Amniotic stem cell (primary cell): ENCODE measurements at places on chromosomes 16 and 17.

DNA sequence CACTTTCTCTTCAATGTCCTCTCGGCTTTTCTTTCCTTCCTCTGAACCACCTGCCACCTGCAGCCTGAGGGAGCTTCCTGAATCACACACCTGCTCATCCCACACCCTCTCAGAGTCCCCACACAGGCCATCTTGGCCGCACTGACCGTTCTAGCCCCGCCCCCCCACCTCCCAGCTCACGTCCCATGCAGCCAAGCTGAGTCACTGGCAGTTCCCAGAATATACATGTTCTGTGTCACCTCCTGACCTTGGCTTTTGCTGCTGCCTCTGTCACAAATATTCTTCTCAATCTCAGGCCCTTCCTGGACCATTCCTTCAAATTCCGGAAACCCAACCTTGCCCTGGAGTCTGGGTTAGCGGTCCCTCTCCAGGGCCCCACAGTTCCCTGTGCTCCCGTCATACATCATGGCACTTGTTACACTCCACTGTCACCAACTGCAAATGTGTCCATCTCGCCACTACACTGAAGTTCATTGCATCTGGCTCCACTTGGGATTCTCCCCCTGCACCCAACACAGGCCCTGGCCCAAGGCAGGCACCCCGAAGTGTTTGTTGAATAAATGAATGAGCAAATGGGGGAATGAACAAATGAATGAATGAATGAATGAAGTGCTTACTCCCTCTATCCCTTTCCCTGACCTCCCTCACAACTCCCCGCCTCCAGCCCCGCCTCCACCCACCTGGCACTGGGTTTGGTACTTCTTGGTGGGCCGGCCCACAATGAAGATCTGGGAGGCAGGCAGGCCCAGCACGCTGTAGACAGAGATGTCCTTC, 12.8 kb downstream of the PIMREG start:
- DNase-seq, result no peak

- DNase-seq, result no peak
Measured at GRCh38 chr17:43396491-43397060, 2.2 kb upstream of the ARL4D start.

DNA sequence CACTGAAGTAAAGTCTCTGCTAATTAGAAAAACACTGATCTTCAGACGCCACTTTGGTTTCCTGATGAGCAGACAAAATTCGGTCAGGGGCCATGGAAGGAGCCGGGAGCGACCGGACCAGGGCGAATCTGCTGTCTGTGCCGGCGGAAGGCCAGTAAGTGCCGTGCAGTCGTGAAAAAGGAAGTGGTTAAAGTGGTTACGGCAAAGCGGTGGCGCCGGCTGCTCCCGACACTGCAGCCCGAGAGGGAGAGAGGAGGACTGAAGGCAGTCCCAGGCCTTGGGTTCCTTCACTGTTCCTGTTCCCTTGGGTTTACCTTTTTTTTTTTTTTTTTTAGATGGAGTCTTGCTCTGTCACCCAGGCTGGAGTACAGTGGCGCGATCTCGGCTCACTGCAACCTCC, 17.3 kb upstream of the HEXD start:
- DNase-seq, result no peak

- DNase-seq, result no peak
Measured at GRCh38 chr16:26863931-26864330, 202.8 kb upstream of the C16orf82 start.

DNA sequence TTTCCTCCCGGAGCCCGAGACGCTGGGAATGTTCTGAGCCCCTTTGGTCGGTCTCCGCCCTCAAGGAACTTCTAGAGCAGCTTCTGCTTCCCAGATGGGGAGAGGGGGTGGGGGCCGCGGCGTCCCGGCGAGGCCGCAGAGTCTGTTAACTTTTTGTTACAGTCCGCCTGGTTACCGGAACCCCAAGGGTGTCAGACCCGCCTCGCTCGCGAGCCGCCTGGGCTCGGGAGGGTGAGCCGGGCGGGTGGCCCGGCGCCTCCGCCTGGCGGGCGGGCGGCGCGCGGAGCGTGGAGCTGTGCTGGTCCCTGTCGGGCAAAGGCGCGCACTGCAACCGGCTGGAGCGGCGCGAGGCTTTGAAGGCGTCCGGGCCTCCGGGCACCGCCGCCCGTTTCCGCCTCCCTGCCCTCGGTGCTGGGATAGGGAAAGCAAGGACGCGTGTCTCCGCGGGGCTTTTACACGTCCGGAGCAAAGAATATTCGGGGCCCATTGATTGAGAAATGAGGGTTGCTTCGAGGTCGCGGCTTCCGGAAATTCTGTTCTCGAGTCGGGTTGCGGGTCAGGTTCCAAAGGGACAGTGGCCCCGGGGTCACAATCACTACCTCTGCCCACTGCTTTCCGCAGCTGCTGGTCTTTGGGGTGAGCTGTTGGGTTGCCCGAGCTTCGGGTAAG, 1.7 kb downstream of the HS3ST3B1 start:
- DNase-seq, result peak; percentile 87

- no peak for DNase-seq
Measured at GRCh38 chr17:57559634-57560318, 185.3 kb downstream of the CCDC182 start.

DNA sequence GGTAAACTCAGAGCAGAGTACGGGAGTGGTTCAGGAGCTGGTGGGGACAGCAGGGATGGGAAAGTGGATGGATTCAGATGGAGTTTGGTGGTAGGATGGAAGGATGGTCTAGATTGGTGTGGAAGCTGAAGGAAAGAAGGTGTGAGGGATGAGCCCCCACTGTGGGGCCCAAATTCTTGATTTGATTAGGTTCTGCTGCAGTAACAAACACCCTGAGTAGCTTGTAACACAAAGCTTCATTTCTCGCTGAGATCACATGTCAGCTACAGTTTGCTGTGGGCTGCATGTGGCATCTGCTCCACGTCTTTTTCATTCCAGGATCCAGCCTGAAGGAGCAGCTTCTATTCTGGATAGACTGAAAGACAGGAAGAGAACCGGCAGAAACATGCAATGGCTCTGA, 143.8 kb downstream of the IRX3 start:
- no peak for DNase-seq

- peak; percentile 18 for DNase-seq
Measured at GRCh38 chr17:10198509-10199249, at the start of gene GAS7. TSS of gene GAS7 (minus strand) at chr17:10198606.

DNA sequence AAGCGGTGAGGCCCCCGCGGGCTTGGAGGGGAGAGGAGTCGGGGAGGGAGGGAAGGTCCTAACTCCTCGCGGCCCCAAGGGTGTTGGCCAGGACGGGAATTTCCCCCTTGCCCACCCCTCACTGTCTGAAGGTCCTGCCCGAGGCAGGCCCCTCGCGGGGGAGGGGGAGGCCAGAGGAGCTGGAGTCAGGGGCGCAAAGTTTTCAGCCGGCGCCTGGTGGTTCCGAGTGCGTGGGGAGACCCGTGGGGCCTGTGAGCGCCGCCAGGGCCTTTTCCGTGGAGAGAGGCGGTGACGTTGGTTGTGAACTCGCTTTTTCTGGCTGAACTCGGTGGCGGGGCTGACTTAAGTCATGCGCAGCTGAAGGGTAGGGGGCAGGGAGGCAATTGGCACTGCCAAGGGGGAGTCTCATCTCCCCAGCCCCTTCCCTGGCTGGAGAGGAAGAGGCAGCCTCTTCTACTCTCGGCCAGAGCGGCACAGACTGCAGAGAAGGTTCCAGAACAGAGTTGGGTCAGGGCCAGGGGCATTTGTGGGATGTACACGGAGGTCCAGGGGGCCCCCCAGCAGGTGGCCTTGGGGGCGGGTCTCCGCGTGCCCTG, 1.5 kb downstream of the CACNA1H start:
- no peak for DNase-seq

DNA sequence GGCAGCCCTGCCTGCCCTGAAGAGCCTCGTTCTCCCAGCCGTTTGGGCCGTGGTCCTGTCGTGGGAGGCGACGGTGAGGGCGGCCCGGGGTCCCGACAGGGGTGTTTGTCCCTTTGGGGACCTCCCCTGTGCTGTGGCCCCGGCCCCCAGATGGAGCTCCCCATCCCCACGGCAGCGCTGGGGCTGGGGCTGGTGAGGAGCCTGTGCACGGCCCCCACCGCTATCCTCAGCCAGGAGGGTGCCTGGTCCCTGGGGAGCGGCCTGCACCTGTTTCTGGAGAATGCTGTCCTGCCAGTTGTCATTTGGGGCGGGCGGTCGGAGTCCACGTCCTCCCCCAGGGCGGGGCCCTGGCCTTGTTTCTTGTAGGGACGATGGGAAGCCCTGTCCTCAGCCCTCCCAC, 6.6 kb downstream of the CAPN15 start:
- DNase-seq, result no peak

DNA sequence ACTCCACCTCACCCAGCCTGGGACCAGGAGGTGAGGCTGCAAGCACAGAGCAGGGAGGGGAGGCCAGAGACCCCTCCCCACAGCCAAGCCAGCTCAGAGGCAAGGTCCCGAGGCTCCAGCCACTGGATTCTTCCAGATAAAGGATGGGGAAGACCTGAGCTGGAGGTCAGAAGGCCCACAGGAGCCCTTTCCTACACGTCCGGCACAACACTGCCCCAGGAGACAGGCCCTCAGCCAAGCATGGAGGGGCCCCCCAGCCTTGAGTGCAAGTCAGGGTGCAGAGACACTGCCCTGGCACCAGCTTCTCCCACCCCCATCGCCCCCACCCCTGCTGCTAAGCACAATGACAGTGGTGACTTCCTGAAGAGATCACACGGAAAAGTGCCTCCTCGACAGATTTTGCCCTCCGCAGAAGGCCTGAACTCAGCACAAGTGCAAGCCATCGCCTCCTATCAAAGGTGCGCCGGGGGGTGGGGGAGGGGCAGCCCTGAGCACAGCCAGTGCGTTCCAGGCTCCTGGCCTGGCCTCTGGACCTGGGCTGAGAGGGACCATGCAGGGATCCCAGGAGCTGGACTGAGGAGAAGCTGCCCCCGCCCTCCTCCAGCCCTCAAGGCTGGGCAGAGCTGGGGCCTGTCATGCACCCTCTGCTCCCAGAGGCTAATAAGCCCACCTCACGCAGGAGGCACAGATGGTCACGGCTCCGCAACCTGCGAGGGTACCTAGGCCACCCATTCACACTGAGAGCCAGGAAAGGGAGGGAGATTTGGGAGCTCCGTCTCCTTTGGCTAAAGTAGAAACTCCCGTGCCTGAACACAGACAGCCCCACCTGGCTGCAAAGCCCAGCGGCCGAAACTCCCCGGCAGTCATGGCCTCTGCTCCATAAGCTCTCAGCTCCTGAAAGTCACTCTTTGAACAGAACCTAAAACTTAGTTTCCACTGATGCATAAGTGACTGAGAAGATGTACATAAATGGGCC, 2.7 kb downstream of the MAFG start:
- DNase-seq, result no peak

- DNase-seq, result no peak
Measured at GRCh38 chr16:30458561-30459394, 13.1 kb upstream of the SEPHS2 start.

- DNase-seq, result no peak
Measured at GRCh38 chr17:3693829-3694231, 2.1 kb downstream of the P2RX5 start.

GRCh38 chr17:65154770-65155589, 17.8 kb downstream of the RGS9 start:
- DNase-seq, result no peak

- DNase-seq, result peak; percentile 62
Measured at GRCh38 chr16:87206646-87207451, 110.3 kb downstream of the C16orf95 start.

DNA sequence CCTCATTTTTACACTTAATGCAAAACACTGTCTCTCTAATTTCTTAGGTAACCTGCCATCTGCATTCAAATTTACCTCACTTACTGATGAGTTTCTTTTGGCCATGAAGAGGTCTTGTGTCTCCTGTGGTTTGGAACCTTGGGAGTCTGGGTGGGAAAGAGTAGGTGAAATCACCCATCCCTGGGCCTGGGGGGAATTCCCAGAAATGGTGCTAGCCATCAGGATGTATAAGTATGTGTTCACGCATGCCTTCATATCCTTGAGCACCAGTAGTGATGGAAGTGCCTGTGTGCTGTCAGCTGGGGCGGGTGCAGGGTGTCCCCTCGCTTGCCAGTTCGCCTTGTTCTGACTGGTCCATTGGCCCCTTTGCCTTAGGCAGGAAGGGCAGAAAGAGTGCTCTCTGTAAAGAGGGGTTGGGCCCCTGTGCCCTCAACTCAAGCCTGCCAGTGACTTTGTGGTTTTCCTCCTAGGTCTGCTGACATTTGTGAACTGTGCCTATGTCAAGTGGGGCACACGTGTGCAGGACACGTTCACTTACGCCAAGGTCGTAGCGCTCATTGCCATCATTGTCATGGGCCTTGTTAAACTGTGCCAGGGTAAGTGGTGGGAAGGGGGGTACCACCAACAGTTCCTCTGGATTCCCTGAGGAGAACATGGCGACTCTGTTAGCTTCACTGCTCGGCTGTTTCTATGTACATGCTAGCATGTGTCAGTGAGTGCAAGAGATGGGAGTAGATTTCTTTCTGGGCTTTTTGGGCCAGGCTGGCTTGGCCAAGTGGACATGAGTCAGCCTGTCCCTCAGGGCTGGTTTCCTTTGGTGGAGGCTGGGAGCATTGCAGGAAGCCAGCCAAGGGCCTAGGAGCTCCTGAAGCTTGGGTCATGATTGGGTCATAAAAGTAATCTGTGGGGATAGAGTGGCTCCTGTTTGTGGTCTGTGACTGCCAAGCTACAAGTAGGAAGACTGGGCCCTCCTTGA, 23.2 kb downstream of the SLC7A6OS start:
- peak; percentile 37 for DNase-seq

- DNase-seq, result no peak
Measured at GRCh38 chr16:80511824-80512592, 28.8 kb upstream of the DYNLRB2 start.

GRCh38 chr16:56191156-56191815, at the start of gene GNAO1:
TSS of gene GNAO1 (plus strand) at chr16:56191489. CDS start at chr16:56192236, 747 bp downstream.
- peak; percentile 10 for DNase-seq

- no peak for DNase-seq
Measured at GRCh38 chr17:2844416-2844815, 48.2 kb downstream of the RAP1GAP2 start.

- DNase-seq, result no peak
Measured at GRCh38 chr17:1800240-1800639, 29.5 kb downstream of the SMYD4 start.

DNA sequence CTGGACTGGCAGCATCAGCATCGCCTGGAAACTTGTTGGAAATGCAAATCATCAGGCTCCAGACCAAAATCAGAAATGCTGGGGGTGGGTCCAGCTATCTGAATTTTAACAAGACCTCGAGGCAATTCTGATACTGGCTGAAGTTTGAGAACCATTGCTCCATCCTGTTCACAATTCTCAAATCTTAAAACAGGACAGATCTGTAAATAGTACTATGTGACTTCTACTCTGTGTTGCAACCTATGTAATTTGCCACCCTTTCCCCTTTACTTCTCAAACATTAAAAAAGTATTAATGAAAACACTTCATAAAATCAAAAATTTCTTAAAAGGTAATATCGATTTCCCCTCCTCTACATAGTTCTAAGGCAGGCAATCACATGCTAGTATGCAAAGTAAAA, 28.5 kb downstream of the CACNG1 start:
- no peak for DNase-seq

GRCh38 chr17:65103896-65104295, 33.3 kb upstream of the RGS9 start:
- DNase-seq, result no peak

- DNase-seq, result no peak
Measured at GRCh38 chr17:19331543-19332245, 30.8 kb downstream of the B9D1 start.

- no peak for DNase-seq
Measured at GRCh38 chr16:57892041-57892440, 78.9 kb downstream of the CNGB1 start.

- DNase-seq, result no peak
Measured at GRCh38 chr16:17497648-17498047, 26.9 kb upstream of the XYLT1 start.

- DNase-seq, result no peak
Measured at GRCh38 chr17:14068542-14069250, 608 bp upstream of the COX10 start.
